ENCODE measurements at places on chromosomes 16 and 17. TPM values are rescaled to one million over a fixed set of nuclear protein-coding genes. Genes with fewer than 3 reads are reported as not detected.

GRCh38 chr17:57756951-57757350, 11.9 kb upstream of the CCDC182 start:
- no peak for DNase-seq

- no peak for DNase-seq
Measured at GRCh38 chr16:85474621-85475217, 138.4 kb upstream of the GSE1 start.

DNA sequence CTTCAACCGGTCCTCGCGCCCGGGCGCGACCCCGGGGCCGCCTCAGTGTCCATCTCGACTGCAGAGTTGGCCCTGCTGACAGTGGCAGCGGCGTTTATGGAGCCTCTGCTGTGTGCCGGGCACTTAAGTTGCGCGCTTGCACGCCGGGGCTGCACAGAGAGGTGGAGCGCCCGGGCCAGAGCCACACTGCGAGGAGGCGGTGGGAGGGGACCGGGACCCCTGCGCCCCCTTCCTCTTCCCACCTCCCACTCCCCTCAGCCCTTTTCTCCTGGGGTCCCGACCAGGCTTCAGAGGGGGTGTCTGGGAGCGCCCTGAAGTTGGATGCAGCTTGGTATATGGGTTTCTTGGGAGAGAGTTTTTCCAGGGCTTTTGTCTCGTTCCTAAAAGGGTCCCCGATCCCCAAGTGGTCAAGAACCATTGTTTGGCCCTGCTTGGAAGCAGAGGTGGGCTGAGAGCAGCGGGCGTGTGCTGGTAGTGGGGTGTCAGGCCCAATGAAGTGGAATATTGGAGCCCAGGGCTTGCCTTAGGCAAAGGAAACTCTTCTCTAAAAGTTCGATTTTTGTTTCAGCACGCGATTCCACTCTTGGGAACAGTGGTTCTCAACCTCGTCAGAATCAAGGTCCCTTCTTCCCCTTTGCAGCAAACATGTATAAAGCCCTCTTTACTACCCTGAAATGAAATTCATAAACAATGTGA, 605 bp downstream of the MRTFB start:
- DNase-seq: no peak

DNA sequence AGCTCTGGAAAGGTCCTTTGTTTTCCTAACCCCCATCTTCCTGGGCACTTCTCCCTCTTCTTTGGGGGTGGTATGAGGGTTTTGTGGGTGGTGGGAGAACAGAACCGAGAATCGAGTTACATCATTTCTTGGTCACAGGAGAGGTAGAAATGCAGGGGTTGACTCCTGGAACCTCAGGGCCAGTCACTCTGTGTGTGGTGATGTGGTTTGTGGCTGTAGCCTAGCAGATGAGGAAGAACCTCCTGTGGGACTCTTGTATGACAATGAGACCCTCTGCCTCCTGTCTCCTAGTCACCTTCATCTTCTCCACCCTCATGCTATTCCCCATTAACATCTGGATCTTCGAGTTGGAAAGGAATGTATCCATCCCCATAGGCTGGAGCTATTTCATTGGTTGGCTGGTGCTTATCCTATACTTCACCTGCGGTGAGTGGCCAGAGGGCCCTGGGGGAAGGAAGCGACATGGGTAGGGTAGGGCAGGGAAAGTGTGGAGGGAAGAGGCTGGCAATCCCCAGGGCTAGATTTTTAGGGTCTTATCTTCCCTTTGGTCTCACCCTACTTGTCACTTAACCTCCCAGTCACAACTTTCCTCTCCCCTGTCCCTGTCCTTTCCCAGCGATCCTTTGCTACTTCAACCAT, 5.5 kb downstream of the ODF4 start:
- no peak for DNase-seq

GRCh38 chr16:48085729-48086128, 70.1 kb downstream of the ABCC12 start:
- DNase-seq: no peak

The GNGT2 gene
- total RNA-seq: 2.7 TPM

The ARL2BP gene
- 59.9 TPM for total RNA-seq

The RASD1 gene
- total RNA-seq: 135 TPM

Data from thyroid gland (tissue), 4 donors.